ENCODE measurements at places on chromosomes 6 and 20.

DNA sequence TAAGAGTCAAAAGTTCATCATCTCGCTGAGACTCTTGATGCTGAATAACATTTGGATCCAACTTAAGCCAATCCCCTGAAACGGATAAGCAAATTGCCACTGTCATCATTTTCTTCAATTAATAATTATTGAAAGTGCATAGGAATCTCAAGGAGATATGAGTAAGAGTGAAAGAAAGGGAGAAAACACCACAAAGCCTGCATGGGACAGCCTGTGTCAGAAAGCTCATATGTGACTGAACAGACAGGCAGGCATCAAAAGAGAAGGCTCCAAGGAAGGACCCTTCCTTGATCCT is 13.3 kb downstream of the ATXN1 start:
- no peak for DNase-seq

DNA sequence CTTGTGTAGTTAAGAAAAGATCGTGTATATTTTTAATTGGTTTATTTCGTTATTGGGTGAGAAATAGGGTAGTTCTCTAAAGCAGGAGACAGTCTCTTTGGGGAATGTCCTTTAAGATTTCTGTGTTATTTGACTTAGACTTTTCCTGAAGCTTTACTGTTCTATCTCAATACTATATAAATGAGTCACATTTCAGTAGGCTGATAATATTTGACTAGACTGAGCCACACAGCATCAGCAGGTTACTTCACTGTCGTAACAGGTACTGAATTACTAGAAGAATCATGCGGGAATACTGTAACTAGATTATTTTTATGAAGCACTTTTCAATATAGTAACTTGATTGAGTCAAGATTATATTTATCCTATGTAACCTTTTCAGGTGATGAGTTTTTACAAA is 1.4 kb downstream of the SMAP1 start:
- no peak for DNase-seq

GRCh38 chr6:76481101-76481500 is 408.6 kb upstream of the IMPG1 start:
- DNase-seq: no peak

DNA sequence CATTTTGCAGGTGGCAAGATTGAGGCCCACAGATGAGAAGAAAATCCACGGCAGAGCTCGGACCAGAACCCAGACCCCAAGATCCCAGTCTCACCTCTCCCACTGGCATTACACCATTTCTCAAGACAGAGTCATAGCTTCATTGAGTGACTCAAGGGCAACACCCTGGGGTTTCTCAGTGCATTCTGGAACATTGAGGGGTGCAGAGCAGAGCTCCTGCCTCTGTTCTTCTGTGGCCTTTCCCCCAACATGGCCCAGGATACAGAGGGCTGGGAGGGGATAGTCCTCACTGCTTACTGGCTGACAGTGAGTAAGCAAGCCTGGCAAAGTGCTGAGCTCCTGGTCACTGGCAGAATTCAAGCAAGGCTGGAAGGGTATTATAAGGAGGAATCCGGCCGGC is 74.0 kb downstream of the MDGA1 start:
- DNase-seq: no peak

DNA sequence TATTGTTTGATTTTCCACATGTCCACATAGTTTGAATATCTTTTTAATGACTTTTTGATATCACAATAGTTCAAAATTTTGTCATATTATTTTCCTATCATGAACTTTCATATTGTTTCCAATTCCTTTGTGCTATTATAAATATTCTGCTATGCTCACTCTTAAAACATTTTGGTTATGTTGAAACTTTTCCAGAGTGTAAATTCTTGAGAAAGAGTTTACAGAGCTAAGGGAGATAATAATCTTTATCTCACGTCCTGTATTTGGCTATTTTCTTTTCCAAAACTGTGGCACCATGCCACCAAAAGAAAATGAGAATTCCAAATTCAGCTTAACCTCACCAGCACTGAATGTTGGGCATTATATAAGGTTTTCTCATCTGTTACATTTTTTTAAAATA is 210.9 kb downstream of the TFAP2B start:
- no peak for DNase-seq

- DNase-seq: no peak
Observed at GRCh38 chr6:20841806-20842205, 307.5 kb downstream of the CDKAL1 start.

DNA sequence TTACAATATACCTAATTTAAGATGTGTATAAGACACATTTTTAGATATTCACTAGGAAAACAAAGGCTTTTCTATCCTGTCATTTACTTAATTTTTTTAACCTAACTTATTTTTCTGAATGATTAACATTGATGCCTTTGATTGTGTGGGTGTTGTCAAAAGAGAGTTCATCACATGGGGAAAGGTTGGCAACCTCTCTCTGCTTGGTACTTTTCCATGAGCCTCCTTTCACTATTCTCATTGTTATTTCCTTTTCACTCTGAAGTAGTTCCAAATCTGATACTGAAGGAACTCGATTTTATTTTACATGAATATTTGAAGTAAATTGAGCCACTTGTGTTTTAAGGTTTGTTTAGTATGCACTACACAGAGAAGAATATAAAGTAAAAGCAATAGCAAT is 35.9 kb downstream of the TPD52L1 start:
- DNase-seq: no peak

- DNase-seq: no peak
Observed at GRCh38 chr20:53829724-53830521, 236.3 kb upstream of the ZNF217 start.

GRCh38 chr6:40540790-40541189 is 46.4 kb downstream of the LRFN2 start:
- no peak for DNase-seq

- DNase-seq: no peak
Observed at GRCh38 chr20:15862178-15862577, 711.1 kb downstream of the KIF16B start.

- DNase-seq: no peak
Observed at GRCh38 chr6:106149472-106150069, 63.4 kb downstream of the PRDM1 start.

GRCh38 chr6:148548065-148548748 is 198.6 kb upstream of the UST start:
- DNase-seq: no peak

DNA sequence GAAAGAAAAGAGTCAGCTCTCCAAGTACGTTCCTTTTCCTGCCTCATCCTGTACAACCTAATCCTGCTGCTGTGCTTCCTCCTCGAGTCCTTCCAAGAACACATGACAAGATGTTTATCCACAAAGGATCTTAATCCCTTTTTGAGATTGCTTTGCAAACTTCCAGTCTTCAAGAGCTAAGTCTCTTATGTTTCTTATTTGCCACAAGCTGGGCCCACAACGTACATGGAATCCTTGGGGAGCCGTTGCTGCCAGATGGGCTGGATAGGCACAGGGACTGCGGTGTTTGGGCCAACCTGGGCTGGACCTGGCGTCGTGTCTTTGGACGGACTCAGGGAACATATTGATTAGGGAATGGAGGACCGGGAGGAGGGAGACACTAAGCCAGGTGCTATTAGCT is 79.7 kb upstream of the AFDN start:
- DNase-seq: no peak

DNA sequence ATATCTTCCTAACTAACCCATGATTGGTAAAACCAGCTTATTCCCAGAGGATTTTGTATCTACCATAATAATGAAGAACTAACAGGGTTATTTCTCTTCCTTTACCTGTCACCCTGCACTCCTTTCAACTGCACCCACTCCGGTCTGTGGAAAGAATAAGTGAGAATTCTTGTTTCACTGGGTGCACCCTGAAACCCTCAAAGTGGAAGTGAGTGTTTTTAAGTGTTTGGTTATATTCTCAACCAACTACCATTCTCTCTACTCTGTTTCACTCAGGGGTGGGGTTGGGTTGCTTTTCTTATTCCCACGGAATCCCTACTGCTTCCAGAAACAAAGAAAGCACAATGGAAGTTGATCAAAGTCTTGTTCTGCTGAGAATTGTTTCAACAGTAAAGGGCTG is 42.6 kb upstream of the KHDRBS2 start:
- no peak for DNase-seq

DNA sequence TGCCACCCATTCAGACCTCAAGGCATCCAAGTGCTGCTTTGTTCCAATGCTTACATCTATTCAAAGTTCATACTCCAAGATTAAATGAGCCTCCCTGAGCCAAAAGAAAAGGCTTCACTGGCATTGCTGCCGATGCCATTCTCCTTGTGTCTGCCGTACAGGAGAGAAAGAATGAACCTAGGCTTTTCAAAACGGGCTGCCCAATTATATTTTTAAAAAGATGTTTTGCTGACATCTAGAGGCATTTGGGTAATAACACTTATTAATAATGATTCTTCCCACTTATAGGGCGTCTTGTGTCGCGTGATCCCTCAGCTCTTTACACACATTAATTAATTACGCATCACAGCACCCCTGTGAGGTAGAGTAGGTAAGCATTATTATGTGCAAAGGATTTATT is 545.6 kb downstream of the PKHD1 start:
- DNase-seq: no peak

GRCh38 chr6:163532526-163533078 is 118.1 kb downstream of the QKI start:
- DNase-seq: no peak

DNA sequence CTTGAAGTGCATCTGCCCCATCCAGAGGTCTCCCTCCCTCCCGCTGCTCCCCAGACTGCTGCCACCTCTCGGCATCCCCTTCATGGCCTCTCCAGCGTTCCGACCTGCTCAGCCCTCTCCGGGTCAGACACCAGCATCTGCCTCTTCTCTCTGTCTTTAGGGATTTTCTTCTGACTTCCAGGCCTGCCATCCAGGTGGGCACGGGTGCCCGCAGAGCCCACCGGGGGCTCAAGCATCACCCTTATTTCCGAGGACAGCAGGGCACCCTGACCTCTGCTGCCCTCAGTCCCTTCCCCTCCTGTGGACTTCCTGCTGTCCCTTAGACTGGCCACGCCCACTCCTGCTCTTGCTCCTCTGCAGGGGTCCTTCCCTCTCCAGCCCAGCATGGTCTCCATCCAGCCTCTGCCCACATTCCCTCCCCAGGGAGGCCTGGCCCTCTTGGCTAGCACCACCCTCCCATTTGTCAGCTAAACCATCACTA is 3.3 kb downstream of the NPEPL1 start:
- DNase-seq: no peak

DNA sequence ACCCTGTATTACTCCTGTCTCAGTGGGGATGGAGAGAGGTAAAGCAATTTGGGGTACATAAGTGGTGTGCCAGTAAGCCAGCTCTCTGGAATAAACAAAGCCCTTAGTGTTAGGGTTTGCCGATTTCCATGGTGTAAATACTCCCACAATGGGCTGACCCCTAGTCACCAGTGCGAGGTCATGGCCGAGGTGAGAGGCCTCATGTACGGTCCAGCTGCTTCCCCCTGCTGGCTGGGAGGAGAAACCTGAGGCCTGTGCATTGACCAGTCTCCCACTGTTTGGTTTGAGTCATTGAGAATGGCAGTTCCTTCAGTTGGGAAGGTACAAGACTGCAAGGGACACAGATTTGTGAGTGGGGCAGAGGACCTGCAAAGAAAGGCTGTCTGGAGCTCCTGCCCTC is 382.0 kb downstream of the CDH26 start:
- no peak for DNase-seq

- peak; percentile 87 for DNase-seq
Observed at GRCh38 chr6:28981431-28981832, 23.7 kb downstream of the ZNF311 start.

GRCh38 chr6:38287487-38287886 is 352.2 kb downstream of the BTBD9 start:
- DNase-seq: no peak

- DNase-seq: no peak
Observed at GRCh38 chr20:36004045-36004444, 35.7 kb downstream of the CNBD2 start.

DNA sequence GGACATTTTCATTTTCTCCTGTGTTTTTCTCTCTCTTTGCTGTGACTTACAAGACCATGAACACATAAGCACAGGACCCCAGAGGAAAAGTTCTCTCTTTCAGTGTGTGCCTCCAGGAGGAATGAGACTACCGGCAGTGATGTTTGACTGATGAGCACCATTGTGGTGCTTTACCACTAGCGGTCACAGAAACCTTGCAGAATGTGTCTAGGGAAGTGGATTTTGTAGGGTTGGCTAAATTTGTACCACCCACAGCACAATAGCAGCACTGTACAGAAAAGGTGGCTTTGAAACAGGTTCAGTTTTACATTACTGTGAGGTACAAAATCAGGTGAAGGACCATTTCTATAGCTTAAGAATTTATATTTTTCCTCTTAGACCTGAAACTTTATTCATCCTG is 301.9 kb upstream of the SUPT3H start:
- DNase-seq: no peak

GRCh38 chr20:10671919-10672623 is 1.7 kb downstream of the JAG1 start:
- peak; percentile 19 for DNase-seq

DNA sequence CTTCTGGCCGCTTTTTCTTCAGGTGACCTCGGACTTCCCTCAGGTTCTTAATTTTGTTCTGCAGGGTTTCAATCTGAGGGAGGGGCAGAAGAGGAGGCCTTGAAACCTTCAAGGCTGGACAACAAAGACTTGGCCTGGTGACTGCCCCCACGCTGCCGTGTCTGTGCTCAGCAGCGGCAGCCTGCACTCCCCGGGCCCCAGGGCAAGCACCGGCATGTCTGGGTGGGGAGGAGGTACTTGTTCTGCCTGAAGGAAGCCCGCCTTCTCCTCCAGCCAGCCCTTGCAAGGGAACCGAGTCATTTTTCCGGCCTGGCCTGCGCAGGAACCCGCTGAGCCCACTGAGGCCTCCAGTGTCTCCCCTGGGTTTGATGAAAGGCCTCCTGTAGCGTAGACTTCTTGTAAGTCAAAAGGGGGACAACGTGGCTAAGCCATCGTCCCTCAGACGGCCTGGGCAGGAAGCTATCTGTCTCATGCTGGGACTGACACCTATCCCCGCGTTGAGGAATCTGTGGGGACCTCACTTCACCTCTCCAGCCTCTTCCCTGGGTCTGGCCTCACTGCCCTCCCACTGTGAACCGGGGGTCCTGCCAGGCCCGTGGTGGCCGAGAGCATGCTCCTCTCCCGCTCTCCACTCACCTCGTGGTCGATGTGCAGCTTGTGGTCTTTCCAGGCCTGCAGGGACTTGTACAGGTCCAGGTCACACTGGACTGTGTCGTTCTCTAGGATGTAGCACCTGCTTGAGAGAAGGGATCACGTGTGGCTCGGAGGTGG is 119.9 kb downstream of the SULF2 start:
- DNase-seq: no peak

- no peak for DNase-seq
Observed at GRCh38 chr6:134928151-134928900, 21.6 kb downstream of the ALDH8A1 start.

GRCh38 chr6:133093956-133094355 is 147.2 kb upstream of the EYA4 start:
- no peak for DNase-seq

Data from stimulated activated CD4-positive, alpha-beta T cell treated with anti-CD3 and anti-CD28 coated beads, Interleukin-2, amount 100 ng/mL, for 24 hours (primary cell).